HT1080 (cell line): ENCODE measurements at places on chromosomes 2 and 18. TPM values are rescaled to one million over a fixed set of nuclear protein-coding genes. Genes with fewer than 3 reads are reported as not detected.

GCG gene
- 0.16 TPM in 1 of 2 replicates, not detected in the other for total RNA-seq

RALB gene
- total RNA-seq, result 48.3 and 57.6 TPM in 2 replicates

DNA sequence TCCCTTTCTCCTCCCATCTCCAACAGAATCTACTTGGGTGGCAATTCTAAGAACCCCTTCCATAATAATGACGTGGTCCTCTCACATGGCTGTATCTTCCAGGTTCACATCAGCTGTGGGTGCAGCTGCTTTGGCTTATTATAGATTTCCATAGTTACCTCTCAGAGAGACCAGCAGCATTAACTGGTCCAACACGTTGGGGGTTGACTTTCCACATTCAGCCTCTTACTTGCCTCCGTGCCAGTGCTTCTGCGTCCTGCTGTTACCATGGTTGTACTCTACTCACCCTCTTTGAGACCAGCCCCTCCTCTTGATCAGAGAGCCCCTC lies 570.7 kb downstream of the PLCL1 start:
- DNase-seq, result no peak

- DNase-seq, result no peak
Observed at GRCh38 chr2:67516899-67517530, 119.9 kb downstream of the ETAA1 start.

DNA sequence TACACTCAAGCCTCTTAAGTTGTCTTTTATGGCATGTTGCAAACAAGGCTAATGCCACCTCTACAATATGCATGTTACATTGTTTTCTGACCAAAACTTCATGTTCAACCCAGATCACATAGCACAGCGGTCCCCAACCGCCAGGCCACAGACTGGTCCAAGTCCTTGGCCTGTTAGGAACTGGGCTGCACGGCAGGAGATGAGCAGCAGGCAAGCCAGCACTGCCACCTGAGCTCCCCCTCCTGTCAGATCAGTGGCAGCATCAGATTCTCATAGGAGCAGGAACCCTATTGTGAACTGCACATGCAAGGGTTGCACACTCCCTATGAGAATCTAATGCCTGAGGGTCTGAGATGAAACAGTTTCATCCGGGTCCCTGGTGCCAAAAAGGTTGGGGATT lies 324.8 kb upstream of the CHAC2 start:
- DNase-seq, result peak; percentile 6

- DNase-seq, result no peak
Observed at GRCh38 chr2:127155947-127156346, 49.0 kb upstream of the BIN1 start.
